ENCODE measurements at places on chromosomes 1 and 21.

DNA sequence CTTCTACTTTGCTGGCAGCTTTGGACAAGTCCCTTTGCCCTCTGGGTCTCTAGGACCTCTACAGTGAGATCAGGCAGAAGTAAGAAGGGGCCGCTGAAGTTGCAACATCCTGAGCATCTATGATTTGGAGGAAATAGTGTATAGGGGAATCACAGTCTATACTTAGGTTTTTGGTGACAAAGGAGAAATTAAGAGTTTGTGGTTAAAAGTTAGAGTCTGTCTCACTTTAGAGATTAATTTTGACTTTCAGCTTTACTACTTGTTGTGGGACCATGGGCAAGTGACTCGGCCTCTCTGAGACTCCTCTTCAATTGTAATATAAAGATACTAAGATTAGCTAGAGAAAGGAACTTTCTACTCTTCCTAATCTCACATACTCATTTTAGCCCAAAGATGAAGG lies 33.1 kb upstream of the LMX1A start:
- DNase-seq, result no peak

DNA sequence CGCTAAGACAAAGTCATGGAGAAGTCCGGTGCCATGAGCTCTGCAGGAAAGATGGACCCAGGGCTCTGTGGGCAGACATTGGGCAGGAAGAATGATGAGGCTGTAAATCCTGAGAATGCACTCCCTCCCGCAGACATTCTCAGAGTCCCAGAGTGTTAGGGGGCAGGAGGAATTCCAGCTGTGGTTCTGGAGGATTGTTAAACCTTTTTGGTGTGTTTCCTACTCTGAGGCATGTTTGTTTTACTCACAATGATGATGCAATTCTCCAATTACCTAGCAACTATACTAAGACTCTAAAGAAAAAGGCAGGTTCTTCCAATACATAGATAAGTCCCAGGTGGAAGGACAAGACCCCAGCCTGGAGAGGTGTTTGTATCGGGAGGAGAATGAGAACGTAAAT lies 2.8 kb upstream of the CAPN9 start:
- no peak for DNase-seq

DNA sequence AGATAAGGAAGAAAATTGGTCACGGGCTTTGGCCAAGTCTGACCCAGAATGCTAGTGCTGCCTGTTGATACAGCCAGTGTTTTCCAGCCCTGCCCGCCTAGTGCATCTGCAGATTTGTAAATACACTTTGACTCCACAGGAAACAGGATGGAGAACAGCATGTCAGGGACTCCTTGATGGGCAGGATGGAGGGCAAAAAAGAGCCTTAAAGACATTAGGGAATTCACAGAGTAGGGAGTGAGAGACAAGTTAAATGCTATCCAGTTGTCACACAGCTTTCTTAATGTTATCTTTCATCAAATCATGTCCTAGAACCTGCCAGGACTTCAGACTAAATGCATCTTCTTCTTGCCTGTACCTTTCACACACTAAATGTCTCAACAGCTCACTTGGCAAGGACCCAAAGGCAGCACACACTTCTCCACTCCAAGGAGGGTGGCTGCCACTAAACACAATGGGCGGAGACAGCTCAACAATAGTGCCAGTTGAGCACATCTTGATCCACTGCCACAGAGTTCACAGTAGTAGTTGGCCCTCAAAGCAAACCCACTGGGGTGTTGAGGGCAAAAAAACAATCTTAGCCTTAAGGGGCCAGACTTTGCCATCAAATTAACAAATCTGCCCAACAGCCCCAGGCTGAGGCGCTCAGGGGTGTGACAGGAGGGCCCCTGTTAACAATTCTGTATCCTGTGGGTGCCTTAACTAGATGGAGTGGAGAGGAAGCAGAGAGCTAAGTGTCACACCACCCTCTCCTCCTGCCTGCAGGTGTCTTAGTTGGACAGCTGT lies 2.7 kb downstream of the HIVEP3 start:
- no peak for DNase-seq

- peak; percentile 81 for DNase-seq
Observed at GRCh38 chr1:26833432-26834405, 7.2 kb downstream of the ZDHHC18 start.

DNA sequence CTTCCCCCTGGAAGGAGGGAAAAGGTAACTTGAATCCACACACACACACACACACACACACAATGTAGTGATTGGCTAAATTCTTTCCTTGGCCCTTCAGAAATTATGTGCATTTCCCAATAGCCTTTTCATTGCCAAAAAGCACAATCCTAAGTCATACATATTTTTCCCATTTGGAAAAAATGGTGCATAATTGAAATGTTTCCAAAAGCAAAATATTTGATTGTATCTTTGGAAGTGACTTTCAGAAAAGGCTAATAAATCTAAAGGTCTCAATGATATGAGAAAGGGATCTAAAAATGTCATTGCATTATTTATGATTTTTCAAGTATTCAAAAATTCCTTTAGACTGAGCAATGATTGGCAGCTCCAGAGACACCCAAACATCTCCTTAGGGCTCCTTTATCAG lies 43.5 kb upstream of the NEK7 start:
- no peak for DNase-seq

DNA sequence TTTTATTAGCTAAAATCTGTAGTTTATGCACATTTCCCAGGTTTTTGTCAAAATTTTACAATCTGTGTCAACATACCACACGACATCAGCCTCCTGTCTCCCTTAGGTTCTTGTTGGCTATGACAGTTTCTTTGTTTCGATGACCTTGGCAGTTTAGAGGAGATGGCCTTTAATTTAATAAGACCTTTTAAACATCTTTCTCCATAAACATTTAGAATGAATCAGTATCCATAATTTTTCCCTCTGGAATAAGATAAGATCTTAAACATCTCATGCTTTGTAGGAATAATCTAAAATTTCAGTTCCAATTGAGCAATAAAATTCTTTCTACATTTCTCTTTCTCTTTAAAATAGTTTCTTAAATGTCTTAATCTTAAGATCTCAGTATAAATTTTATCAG lies 28.7 kb upstream of the DYRK1A start:
- DNase-seq, result no peak

- no peak for DNase-seq
Observed at GRCh38 chr1:9294405-9294773, 1.7 kb downstream of the SPSB1 start.

DNA sequence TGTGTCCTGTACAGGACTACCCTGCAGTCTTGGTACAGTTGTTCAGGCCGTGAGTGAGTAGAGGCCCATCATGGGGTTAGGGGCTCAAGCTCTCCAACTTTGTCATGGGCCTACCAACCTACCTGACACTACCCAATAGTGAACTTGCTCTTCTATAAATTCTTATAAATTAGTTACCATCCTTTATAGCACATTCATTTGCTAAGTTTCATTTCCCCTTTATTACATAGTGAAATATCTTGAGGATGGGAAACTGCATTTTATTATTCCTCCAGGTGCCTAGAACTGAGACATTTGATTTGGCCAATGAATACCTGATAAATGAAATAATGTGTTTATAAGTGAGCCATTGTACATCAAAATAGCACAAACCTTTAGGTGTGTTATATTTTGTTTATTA lies 9.1 kb upstream of the CTH start:
- no peak for DNase-seq

- no peak for DNase-seq
Observed at GRCh38 chr21:45853703-45854342, 127.7 kb upstream of the COL6A1 start.

- DNase-seq, result no peak
Observed at GRCh38 chr1:76793594-76793993, 73.7 kb upstream of the ST6GALNAC5 start.

DNA sequence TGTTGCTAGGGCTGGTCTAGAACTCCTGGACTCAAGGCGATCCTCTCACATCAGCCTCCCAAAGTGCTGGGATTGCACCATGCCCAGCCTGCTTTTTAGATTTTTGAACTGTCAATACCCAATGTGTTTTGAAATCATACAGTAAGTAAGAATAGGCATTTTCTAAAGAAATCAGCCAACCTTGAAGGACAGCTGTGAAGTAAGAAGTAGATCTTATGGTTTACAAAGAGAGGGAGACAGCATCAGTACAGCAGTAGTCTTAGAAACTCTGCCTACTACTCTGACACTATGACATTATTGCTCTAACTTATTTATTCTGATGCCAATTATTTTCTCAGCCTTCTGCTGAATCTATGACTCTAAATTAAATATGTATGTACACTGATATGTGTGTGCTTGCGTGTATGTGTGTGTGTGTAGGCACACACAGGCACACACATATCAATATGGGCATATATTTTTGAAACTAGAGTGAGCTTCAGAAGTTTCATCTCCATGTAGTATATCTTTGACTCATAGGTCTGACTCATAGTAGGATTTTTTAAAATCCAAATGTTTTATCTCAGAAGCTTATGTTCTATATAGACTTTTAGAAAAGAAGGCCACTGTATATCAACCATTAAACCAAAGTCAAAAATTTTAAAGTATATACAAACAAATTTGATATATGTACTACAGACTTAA lies 140.4 kb downstream of the COL24A1 start:
- no peak for DNase-seq

DNA sequence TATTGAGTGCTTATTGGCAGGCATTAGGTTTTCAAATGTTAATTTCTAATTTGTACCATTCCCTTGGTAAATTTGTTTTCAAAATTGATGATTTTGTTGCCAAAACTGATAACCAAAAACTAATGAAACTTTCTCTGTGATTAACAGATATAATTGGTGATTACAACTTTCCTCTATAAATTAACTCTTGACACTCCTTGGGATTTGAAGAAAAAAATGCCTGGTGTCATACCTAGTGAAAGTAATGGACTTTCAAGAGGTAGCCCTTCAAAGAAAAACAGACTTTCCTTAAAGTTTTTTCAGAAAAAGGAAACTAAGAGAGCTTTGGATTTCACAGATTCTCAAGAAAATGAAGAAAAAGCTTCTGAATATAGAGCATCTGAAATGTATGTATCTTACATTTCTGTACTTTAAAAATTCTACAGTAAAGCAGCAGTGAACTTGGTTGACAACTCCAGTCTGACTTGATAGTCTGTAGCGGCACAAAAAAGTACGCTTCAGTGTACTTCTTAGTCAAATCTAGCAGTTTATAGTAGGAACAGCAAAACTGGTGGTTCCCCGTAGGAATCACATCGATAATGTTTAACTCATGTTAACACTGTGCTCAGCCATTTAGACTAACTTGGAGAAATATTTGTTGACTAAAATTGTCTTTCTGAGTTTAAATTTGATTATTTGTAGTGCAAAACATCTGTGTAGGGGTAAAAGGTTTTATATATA lies 3.0 kb downstream of the USP1 start:
- no peak for DNase-seq

GRCh38 chr1:15322648-15323350 lies 75.8 kb downstream of the FHAD1 start:
- DNase-seq, result no peak

Data from activated CD8-positive, alpha-beta memory T cell treated with anti-CD3 and anti-CD28 coated beads for 4 hours (primary cell).